ENCODE measurements at places on chromosomes 5 and 9. TPM values are rescaled to one million over a fixed set of nuclear protein-coding genes. Genes with fewer than 3 reads are reported as not detected.

AOPEP gene
- total RNA-seq = 225 TPM

CCDC152 gene
- total RNA-seq = not detected

DIRAS2 gene
- 0.02 TPM for total RNA-seq

CDC23 gene
- total RNA-seq = 27.7 TPM

CCDC183 gene
- 0.49 TPM for total RNA-seq

IFNB1 gene
- total RNA-seq = 0.23 TPM

ADAMTS16 gene
- 1.1 TPM for total RNA-seq

TAF11L5 gene
- not detected for total RNA-seq

EGFLAM gene
- not detected for total RNA-seq

GMCL2 gene
- not detected for total RNA-seq

PCDHGA11 gene
- 0.06 TPM for total RNA-seq

FABP6 gene
- total RNA-seq = 0.87 TPM

CACNA1B gene
- total RNA-seq = 0.04 TPM

FOXD4 gene
- total RNA-seq = 0.56 TPM

GHR gene
- total RNA-seq = not detected

ABLIM3 gene
- 8.4 TPM for total RNA-seq

SERF1A gene
- total RNA-seq = 2.2 TPM

MELK gene
- total RNA-seq = 75.9 TPM

PCDHA4 gene
- total RNA-seq = 1.7 TPM

CCNJL gene
- 13.7 TPM for total RNA-seq

GLRA1 gene
- not detected for total RNA-seq

ROPN1L gene
- total RNA-seq = 2.0 TPM

LCN9 gene
- not detected for total RNA-seq

PTPDC1 gene
- total RNA-seq = 4.2 TPM

ESM1 gene
- not detected for total RNA-seq

NUTM2G gene
- total RNA-seq = not detected

DPYSL3 gene
- 16.9 TPM for total RNA-seq

FAT2 gene
- total RNA-seq = not detected

IL3 gene
- total RNA-seq = not detected
